Effector CD4-positive, alpha-beta T cell (primary cell): ENCODE measurements at places on chromosomes 12 and 14.

DNA sequence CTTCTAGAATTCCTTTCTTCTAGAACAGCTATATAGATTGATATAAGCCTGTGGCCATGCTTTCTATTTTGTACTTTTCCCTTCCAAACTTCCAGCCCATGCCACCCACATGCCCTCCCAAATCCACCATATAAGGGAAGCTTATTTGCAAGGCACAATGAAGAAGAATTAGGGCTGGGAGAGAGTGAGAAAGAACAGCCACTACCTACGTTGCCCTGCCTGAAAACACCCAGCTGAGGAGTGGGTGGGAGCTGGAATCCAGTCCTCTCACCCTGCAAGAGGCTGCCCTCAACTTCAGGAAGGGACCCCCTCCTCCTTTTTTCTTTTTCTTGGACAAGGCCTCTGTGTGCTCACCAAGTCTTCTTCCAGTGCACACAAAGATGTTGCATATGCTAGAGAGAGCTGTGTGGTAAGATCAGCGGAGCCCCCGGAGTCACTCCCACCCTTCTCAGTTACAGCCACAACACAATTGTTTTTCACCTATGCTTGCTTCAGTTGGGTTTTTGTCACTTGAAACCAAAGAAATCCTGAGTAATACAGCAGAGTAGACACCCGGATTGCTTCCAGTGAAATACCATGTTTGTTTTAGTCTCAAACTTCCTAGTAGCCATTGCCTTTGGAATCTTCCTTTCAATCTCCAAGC lies 38.8 kb downstream of the CDKL1 start:
- DNase-seq: no peak

- no peak for DNase-seq
These were observed 127.3 kb downstream of the CNTN1 start for GRCh38 chr12:40819436-40820108.

DNA sequence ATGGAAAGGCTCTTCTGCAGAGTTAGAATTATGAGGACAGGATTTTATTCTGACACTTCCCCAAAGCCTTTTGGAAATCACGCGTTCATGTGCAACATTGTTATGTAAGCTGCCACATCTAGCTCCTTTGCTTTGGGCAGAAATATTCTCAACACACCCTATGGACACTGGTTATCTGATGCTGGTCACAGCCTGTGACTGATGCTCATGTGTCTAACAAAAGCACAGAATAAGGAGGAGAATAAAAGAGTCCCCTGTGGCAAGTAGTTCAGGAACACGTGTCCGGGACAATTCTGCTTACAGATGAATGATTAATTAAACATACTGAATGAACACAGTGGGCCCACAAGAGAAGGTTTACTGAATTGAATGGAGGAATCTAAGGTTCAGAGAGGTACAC lies 22.1 kb downstream of the FOXN3 start:
- no peak for DNase-seq

GRCh38 chr12:12011880-12012260 lies 58.9 kb upstream of the BCL2L14 start:
- no peak for DNase-seq

DNA sequence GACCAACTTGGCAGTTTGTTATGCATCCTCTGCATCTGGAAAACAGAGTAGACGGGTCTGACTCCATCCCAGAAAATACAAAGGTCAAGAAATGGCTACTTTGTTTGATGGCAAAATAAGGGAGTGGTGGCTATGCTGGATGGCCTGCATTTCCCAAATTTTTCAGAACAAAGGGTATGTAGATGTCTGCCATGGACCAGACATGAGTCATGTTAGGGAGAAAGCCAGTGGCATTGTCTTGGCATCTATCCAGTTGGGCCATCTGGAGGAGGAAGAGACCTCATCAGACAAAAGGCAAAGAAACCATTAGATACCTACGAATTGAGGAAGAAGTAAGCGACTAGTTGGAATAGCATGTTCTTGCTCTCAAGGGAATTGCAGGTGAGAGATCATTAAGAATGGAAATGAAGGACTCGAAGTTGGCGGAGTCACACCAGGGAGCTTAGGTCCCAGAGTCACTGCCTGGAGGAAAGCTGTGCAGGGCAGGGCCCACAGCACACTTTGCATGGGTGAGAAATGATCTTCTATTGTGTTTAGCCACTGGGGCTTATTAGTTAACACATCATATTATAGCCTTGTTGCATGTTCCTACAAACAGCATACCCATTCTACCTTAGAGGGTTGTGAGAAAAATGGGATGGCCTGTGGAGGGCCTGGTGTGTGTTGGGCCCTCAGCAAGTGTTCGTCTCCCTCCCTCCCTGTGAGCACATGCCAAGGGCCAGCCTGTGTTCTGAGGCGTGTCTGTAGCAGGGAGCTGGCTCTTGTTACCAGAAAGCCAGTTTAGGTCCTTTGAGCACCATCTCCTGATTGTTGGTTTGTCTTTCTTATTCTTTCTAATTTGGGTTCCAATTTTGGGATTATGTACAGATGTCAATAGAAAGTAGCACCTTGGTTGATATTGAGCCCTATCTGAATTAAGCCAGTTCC lies 119.4 kb downstream of the KTN1 start:
- DNase-seq: no peak
